Lower lobe of right lung (tissue), 2 donors: ENCODE measurements at places on chromosomes 2 and 18. TPM values are rescaled to one million over a fixed set of nuclear protein-coding genes. Genes with fewer than 3 reads are reported as not detected.

- DNase-seq = no peak
These were observed 13.5 kb upstream of the HS6ST1 start for GRCh38 chr2:128332091-128332634.

Gene ZC3H6
- 18.0 TPM for total RNA-seq

DNA sequence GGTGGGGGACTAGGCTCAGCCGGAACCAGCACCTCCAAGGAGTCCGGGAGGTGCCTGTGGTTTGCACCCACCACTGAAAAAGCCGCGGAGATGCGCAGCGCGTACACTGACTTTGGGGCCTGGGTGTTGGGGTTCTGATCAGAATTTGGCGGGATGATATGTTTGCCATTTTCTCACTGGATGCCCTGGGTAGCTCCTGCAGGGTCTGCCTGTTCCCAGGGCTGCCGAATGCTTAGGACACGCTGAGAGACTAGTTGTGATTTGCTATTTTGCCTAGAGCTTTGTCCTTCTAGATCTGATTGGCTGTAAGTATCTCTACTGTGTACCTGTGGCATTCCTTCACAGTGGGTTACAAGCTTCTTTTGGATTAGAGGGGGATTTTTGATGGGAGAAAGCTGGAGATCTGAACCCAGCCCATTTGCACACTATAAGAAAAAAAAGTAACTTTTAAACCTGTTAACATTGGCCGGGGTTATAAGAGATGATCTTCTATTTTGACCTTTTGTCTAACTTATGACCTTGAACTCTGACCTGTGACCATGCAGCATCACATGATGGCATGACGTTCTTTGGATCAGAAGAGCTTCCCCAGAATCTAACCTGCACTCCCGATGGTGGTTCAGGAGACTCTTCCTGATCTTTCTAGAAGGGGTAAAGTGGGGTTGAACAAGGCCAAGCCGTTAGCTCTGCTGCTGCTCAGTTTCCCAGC is 1.6 kb downstream of the KCNE4 start:
- no peak for DNase-seq

DNA sequence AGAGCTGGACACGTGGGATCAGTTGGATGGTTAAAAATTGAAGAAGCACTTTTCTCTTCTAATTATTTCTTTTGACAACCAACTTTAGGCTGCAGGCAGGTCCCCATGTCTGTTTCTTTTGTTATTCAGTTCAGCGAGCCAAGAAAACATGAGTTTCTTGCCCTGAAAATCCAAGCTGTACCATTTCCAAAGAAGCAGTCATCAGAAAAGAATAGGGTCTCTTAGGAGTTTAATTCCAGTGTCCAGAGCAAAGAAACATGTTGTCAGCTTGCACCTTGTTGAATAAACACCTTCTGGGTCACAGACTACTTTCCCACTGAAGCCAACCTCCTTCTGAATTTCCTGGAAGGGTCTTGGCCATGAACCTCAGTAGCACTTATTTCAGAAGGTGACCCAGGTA is 170.5 kb upstream of the COPS8 start:
- no peak for DNase-seq

- DNase-seq = peak; percentile 95
These were observed 67.9 kb downstream of the DGKD start for GRCh38 chr2:233422050-233422639.

DNA sequence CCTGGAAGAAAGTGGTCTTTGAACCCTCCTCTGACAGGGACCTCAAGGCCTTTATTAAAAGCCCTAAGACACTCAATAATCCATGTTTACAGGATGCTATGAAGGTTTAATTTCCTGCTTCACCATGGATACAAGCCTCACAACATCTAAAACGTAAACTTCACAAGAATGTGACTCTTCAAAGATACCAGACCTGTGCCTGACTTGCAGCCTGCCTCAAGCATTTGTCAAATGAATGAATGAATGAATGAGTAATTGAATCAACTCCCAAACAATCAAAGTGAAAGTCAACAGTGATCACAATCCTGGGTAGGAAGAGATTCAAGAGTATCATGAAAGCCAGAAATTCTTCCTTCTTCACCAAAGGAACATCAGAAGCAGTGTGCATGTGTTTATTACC is 30.4 kb downstream of the KLF7 start:
- no peak for DNase-seq

DNA sequence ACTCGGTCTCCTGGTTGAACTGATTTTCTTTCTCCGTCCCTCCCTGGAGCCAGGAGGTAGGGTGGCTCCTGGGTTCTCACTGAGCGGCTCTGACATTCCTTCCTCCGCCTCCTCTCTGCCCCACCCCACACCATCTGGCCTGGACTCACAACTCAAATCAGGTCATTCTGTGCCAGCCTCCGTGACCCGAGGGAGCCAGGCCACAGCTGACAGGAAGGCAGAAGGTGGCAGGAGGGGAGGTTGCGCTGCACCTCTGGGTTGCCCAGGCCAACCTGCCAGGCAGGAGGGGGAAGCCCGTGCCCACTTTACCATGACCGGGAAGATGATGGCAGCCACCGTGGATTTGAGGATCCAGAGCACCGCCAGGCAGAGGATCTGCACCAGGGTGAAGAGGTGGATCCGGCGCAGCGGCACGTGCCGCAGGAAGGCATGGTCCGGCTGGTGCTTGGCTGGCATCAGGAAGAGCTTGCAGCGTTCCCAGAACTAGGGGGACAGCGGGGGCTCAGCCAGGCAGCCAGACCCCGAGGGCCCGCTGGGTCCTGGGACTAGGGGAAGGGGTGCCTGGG is 28.3 kb downstream of the MTHFD2 start:
- DNase-seq = no peak

GRCh38 chr2:159505196-159505595 is 111.2 kb downstream of the BAZ2B start:
- no peak for DNase-seq

- no peak for DNase-seq
These were observed 222.9 kb downstream of the PTPRM start for GRCh38 chr18:7789856-7790552.

Gene FKBP1B
- total RNA-seq = 16.4 TPM

Gene SERPINB7
- not detected for total RNA-seq

- no peak for DNase-seq
These were observed 16.8 kb upstream of the CUL3 start for GRCh38 chr2:224601923-224602322.

Gene SCN7A
- 69.0 TPM for total RNA-seq
